Kidney (tissue), 22 donors: ENCODE measurements at places on chromosomes 1 and 21.

DNA sequence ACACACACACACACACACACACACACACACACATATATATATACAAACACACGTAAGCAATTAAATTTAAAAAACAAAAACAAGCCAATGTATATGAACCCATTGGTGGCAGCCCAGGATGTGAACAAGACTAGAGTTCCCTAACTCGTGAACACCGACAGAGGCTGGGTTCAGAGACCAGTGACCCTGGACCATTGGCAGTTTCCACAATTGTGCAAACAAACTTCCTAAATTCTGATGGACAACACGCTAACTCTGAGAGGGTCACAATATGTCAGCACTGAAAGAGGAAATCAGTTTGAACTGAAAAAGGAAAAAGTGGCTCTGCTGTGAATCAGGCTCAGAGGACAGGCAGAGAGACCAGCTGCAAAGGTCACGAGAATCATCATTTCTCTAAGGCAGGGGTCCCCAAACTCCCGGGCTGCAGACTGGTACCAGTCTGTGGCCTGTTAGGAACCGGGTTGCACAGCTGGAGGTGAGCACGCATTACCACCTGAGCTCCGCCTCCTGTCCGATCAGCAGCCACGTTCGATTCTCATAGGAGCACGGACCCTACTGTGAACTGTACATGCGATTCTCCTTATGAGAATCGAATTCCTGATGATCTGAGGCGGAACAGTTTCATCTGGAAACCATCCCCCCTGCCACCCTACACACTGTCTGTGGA, 50.5 kb upstream of the ERO1B start:
- DNase-seq: no peak

GRCh38 chr1:55257958-55258357, 42.8 kb upstream of the USP24 start:
- no peak for DNase-seq

DNA sequence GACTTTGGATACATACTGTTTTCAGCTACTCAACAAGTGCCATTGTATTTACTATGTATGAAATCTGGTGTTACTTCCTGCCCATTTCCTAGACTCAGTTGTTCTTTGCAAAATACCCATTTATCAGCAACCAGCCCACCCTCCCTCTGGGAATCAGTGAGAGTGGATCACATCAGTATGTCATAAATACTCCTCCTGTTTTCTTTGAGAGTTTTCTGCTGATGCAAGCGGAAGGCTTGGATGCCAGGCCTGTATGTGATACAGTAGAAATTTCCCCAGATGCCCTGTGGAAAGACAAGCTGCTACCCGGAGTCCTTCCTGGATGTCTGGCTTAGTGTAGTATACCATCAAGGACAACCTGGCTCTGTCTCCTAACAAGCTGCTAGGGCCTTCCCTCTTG, 2.4 kb upstream of the PTPRC start:
- DNase-seq: no peak

GRCh38 chr1:121546830-121547591, 362.2 kb downstream of the SRGAP2C start:
- DNase-seq: peak; percentile 63

- no peak for DNase-seq
Observed at GRCh38 chr1:90716552-90717355, at the start of gene BARHL2. TSS of gene BARHL2 (minus strand) at chr1:90717302. CDS start at chr1:90717195, 107 bp downstream.

DNA sequence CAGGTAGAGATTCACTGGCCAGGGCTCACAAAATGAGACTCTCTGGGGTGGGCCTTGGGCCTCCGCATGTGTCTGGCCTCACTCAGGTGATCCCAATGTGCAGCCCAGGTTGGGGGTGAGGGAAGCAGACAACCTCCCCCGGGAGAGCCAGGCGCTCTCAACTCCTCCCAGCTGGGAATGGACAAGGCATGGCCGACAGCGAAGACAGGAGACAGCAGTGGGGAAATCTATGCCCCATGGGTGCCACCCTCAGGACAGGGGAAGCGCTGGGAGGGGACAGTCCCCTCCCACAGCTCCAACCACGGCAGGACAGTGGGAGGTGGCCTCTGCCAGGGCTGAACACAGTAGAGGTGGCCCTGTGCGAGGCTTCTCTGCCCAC, 47.7 kb downstream of the PRDM15 start:
- DNase-seq: no peak

GRCh38 chr21:33261635-33262034, 4.5 kb upstream of the IL10RB start:
- DNase-seq: no peak

- no peak for DNase-seq
Observed at GRCh38 chr1:104671684-104672353, 922.1 kb downstream of the AMY1C start.

- DNase-seq: no peak
Observed at GRCh38 chr1:215888159-215888558, 321.1 kb downstream of the KCTD3 start.

- no peak for DNase-seq
Observed at GRCh38 chr1:58988752-58989151, 204.9 kb upstream of the JUN start.

DNA sequence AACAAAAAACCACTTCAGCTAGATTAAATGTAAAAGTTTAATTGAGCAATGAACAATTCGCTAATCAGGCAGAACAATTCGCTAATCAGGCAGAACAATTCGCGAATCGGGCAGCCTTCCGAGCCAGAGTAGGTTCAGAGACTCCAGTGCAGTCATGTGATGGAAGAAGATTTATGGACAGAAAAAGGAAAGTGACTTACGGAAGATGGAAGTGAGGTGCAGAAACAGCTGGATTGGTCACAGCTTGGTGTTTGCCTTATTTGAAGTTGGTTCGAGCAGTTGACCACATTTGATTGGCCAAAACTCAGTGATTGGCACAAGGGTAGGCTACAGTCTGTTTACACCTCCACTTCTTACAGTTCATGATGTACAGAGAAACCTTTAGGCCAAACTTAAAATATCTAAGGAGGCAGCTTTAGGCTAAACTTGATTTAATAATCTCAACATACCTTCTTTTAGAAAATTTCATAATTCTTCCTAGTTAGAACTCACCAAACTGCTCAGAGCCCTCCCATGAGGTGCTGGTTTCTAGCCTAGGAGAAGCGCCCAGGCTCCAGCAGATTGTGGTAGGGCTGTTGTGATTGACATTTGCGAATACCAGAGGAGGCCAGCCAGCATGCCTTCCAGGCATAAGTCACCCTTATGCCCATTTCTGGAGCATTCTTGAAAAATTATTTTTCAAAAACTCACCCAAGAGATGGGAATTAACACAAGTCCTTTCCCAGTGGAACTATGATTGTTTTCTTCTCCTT, 22.8 kb upstream of the KCNC4 start:
- no peak for DNase-seq

GRCh38 chr1:248800459-248800858, 25.3 kb downstream of the SH3BP5L start:
- no peak for DNase-seq

- no peak for DNase-seq
Observed at GRCh38 chr1:180528868-180529470, 26.6 kb upstream of the ACBD6 start.
